ENCODE measurements at places on chromosomes 2 and 18.

DNA sequence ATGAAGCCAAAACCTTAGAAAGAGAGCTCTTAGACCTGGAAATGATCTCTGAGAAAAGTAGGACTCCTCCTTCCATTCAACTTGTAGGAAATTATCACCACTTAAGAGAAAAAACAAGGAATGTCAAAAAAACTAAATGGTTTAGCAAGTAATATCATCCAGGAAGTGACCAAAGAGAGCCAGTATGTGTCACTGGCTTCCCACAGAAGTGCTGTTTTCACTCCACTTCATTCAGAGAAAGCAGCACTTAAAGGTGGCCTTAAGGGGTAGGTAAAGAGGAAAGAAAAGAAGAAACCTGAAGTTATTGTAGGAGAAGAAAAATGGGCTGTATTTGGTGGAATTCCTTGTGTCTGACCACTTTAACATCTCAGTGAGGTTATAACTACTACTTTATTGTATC, 414.4 kb upstream of the ETAA1 start:
- DNase-seq, result no peak

DNA sequence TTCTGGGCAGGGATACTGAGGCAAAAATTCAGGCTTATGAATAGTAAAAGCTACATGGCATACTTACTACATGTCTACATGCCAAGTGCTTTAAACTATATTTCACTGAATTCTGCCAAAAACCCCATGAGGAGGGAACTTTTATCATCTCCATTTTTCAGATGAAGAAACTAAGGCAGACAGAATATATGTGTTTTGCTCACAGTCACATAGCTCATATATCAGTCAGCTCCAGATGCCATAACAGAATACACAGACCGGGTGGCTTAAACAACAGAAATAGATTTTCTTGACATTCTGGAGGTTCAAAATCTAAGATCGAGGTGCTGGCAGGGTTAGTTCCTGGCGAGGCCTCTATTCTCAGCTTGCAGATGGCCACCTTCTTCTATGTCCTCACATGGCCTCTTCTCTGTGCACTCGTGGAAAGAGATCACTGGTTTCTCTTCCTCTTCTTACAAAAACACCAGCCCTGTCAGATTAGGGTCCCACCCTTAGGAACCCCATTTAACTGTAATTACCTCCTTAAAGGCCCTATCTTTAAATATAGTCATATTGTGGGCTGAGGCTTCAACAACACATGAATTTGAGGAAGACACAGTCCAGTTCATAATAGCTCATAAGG, 27.1 kb upstream of the CREB1 start:
- no peak for DNase-seq

DNA sequence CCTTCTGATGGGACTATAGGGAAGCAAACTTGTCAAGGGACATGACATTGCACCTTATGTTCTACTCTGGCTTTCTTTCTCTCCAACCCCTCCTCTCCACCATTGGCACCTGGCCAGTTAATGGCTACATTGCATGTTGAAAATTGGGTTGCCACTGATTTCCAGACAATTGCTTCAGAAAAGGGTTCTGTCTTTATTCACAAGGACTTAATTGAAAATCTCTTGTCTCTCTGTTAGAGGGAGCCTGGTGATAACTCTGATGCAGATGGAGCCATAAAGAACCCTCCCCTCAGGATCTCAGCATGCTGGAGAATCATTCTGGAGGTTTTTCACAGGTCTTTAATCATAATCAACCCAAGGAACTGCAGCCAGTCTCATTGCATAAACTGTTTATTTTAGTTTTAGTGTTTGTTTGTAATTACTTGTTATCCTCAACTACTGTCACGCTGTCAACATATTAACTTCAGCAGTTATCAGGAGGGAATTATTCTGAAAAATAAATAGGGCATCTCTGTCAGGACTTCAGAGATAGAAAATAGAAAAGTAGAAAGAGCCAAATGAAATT, 316.8 kb downstream of the RIT2 start:
- no peak for DNase-seq

GRCh38 chr2:203450561-203450960, 84.5 kb downstream of the RAPH1 start:
- no peak for DNase-seq

GRCh38 chr2:161905389-161906046, 168.5 kb downstream of the DPP4 start:
- DNase-seq, result no peak

GRCh38 chr18:67117804-67118203, 398.7 kb downstream of the DSEL start:
- DNase-seq, result no peak

All from activated CD4-positive, alpha-beta T cell treated with anti-CD3 and anti-CD28 coated beads, Interleukin-2, amount 50 U/mL, for 1 hour (primary cell).